ENCODE measurements at places on chromosomes 11 and 22. TPM values are rescaled to one million over a fixed set of nuclear protein-coding genes. Genes with fewer than 3 reads are reported as not detected.

DNA sequence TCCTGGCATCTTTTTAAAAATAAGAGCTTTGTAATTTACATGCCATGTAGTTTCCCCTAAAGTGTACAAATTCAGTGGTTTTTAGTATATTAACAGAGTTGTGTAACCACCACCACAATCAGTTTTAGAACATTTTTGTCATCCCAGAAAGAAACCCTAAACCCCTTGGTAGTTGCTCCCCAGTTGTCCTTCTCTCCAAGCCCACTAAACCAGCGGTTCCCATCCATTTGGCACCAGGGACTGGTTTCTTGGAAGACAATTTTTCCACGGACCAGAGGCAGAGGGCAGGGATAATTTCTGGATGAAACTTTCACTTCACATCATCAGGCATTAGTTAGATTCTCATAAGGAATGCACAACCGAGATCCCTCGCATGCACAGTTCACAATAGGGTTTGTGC lies 22.6 kb downstream of the CABIN1 start:
- peaks cover 22% of the 10 kb centered on the region for H3K4me1 ChIP-seq
- peaks cover 31% of the 10 kb centered on the region for H3K36me3 ChIP-seq
- no peaks in the 10 kb centered on the region for H3K27me3 ChIP-seq

The TSPAN18 gene
- 4.9 TPM for total RNA-seq

GRCh38 chr11:21896746-21897602 lies 295.9 kb upstream of the ANO5 start:
- H3K4me1 ChIP-seq: no peaks in the 10 kb centered on the region
- H3K27me3 ChIP-seq: no peaks in the 10 kb centered on the region
- no peak for DNase-seq
- H3K27ac ChIP-seq: no peak overlapping the region
- H3K4me3 ChIP-seq: no peak overlapping the region
- H3K36me3 ChIP-seq: no peaks in the 10 kb centered on the region

GRCh38 chr11:45278714-45279113 lies 7.4 kb downstream of the SYT13 start:
- H3K4me3 ChIP-seq: no peak overlapping the region
- H3K4me1 ChIP-seq: peaks cover 4% of the 10 kb centered on the region
- peaks cover 29% of the 10 kb centered on the region for H3K27me3 ChIP-seq

The DDB1 gene
- total RNA-seq: 168 TPM

The SCGB1C1 gene
- total RNA-seq: not detected

DNA sequence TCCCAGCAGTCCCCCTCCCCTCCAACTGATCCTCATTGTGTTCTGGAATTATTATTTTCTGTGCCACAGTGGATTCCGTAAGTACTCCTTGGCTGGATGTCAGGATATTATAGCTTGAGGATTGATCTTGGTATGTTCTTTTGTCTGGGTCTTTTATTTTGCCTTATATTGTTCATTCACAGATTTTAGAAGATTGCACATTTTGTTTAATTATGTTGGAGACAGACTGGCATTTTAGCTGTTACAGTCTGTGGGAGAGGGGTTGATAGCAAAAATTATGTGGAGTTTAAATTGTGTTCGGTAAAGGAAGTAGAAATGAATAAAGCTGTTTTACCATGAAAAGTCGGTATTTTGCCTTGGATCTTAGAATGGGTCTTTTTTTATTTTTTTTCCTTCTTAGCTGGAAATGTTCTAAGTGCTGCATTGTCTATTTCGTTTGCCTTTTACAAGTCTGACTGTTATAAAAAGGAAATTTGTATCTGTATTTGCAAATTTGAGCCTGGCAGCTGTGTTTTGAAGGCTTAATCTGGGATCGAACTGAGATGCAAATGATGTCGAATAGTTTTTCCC lies 141.9 kb upstream of the TTC12 start:
- H3K4me1 ChIP-seq: no peaks in the 10 kb centered on the region
- H3K4me3 ChIP-seq: no peak overlapping the region
- H3K36me3 ChIP-seq: no peaks in the 10 kb centered on the region
- no peak overlapping the region for H3K27ac ChIP-seq
- peaks cover 14% of the 10 kb centered on the region for H3K27me3 ChIP-seq

The KIRREL3 gene
- not detected for total RNA-seq

DNA sequence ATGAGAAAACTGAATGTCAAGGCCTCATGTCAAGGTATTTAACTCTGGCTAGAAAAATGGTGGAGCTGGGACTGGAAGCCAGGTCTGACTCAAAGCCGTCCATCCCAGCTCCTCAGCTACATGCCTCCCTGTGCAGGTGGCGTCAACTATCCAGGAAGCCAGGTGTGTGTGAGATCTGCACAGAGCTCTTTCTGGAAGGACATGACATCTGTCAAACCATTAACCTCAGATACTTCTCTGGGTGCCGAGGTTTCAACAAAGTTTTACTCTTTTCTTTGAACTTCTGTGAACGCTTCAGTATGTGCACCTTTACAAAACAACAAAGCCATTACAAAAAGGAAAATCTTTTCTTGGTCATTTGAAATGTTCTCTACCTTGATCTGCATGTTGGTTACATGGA lies 7.0 kb upstream of the CASTOR1 start:
- no peak for DNase-seq
- peaks cover 43% of the 10 kb centered on the region for H3K4me1 ChIP-seq
- H3K27me3 ChIP-seq: no peaks in the 10 kb centered on the region
- peak overlapping the region; percentile 36 for H3K4me3 ChIP-seq
- H3K36me3 ChIP-seq: peaks cover 37% of the 10 kb centered on the region

- no peak for DNase-seq
- H3K4me1 ChIP-seq: peaks cover 12% of the 10 kb centered on the region
- H3K27ac ChIP-seq: peak overlapping the region; percentile 64
These were observed 50.5 kb upstream of the PARVG start for GRCh38 chr22:44130076-44130711.

DNA sequence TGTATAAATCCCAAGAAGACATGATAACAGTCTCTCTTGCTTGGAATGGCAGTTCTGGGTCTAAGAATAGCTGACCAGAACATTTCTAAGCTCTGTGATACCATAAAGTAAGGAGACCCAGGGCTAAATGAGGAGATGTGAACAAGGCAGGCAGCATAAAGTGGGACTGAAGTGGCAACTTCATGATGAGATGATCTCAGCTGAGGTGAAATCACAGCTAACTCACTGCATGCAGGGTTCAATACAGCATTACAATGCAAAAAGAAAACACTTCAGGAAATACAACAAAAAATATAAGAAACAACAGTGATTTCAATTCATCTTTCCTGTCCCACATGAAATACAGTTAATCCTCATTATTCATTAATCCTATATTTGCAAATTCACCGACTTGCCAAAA lies 44.6 kb downstream of the MRE11 start:
- H3K27me3 ChIP-seq: no peaks in the 10 kb centered on the region
- no peak for DNase-seq
- H3K27ac ChIP-seq: no peak overlapping the region
- H3K4me1 ChIP-seq: no peaks in the 10 kb centered on the region
- H3K4me3 ChIP-seq: no peak overlapping the region

GRCh38 chr11:16985297-16985696 lies 28.9 kb downstream of the PLEKHA7 start:
- H3K27ac ChIP-seq: no peak overlapping the region
- no peak for DNase-seq
- H3K27me3 ChIP-seq: no peaks in the 10 kb centered on the region
- H3K4me1 ChIP-seq: peaks cover 22% of the 10 kb centered on the region
- H3K4me3 ChIP-seq: no peak overlapping the region

GRCh38 chr11:126464796-126465195 lies 109.3 kb downstream of the ST3GAL4 start:
- peaks cover 5% of the 10 kb centered on the region for H3K27me3 ChIP-seq
- no peak overlapping the region for H3K4me3 ChIP-seq
- H3K27ac ChIP-seq: peak overlapping the region; percentile 41
- no peak for DNase-seq
- no peaks in the 10 kb centered on the region for H3K36me3 ChIP-seq

The ZDHHC24 gene
- 22.1 TPM for total RNA-seq

- H3K4me3 ChIP-seq: no peak overlapping the region
- no peak overlapping the region for H3K27ac ChIP-seq
- no peak for DNase-seq
- H3K27me3 ChIP-seq: peaks cover 4% of the 10 kb centered on the region
These were observed 30.2 kb upstream of the SLC35C1 start for GRCh38 chr11:45774786-45775185.

- peaks cover 22% of the 10 kb centered on the region for H3K4me1 ChIP-seq
- no peak for DNase-seq
- no peak overlapping the region for H3K27ac ChIP-seq
These were observed 108.8 kb upstream of the CD44 start for GRCh38 chr11:35029979-35030682.

The GAB4 gene
- total RNA-seq: not detected

The ADSL gene
- total RNA-seq: 93.9 TPM

The SLC5A4 gene
- not detected for total RNA-seq

- H3K27ac ChIP-seq: no peak overlapping the region
- H3K27me3 ChIP-seq: peaks cover 33% of the 10 kb centered on the region
- no peaks in the 10 kb centered on the region for H3K36me3 ChIP-seq
- DNase-seq: no peak
These were observed 8.8 kb upstream of the SLC5A1 start for GRCh38 chr22:32034275-32034674.

The PARVA gene
- total RNA-seq: 0.65 TPM

The OR4S1 gene
- not detected for total RNA-seq

- no peak overlapping the region for H3K27ac ChIP-seq
- H3K36me3 ChIP-seq: no peaks in the 10 kb centered on the region
- no peak for DNase-seq
- H3K4me1 ChIP-seq: peaks cover 19% of the 10 kb centered on the region
- peaks cover 2% of the 10 kb centered on the region for H3K27me3 ChIP-seq
- H3K4me3 ChIP-seq: no peak overlapping the region
These were observed 62.6 kb upstream of the WNT7B start for GRCh38 chr22:46039535-46039934.

- no peak overlapping the region for H3K27ac ChIP-seq
- no peak overlapping the region for H3K4me3 ChIP-seq
- no peak for DNase-seq
- no peaks in the 10 kb centered on the region for H3K36me3 ChIP-seq
These were observed 448.0 kb downstream of the MIAT start for GRCh38 chr22:27105142-27106025.

The FAM83F gene
- total RNA-seq: 0.20 TPM

DNA sequence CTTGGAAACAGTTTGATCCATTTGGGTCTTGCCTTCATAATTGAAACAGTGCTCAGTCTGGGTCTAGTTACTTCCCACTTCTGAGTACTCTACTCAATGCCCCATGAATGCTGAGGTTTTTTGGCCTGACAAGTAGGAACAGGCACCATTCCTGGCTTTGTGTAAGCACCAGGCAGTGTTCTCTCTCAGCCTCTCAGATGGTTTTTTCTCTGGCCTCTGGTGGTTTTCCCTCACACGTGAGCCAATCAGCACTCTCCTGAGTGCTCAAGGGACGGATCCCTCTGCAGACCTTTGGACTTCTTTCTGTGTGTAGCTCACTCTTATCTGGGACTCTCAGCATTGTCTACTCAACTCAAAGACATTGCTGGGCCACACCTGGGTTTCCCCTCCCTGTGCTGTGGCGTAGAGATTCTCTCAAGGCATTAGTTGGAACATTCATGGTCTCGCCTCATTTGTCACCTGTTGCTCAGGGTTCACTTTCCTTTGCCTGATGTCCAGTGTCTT lies 21.3 kb downstream of the SIK2 start:
- H3K4me1 ChIP-seq: no peaks in the 10 kb centered on the region
- H3K27ac ChIP-seq: no peak overlapping the region
- peaks cover 43% of the 10 kb centered on the region for H3K36me3 ChIP-seq
- DNase-seq: no peak
- no peaks in the 10 kb centered on the region for H3K27me3 ChIP-seq
- no peak overlapping the region for H3K4me3 ChIP-seq

- no peak overlapping the region for H3K27ac ChIP-seq
- H3K27me3 ChIP-seq: peaks cover 72% of the 10 kb centered on the region
- no peak for DNase-seq
- H3K4me1 ChIP-seq: peaks cover 18% of the 10 kb centered on the region
These were observed 5.1 kb downstream of the SCN4B start for GRCh38 chr11:118147502-118147901.

GRCh38 chr11:118641397-118642019 lies 34.1 kb downstream of the PHLDB1 start:
- H3K27me3 ChIP-seq: no peaks in the 10 kb centered on the region
- no peak overlapping the region for H3K4me3 ChIP-seq
- no peaks in the 10 kb centered on the region for H3K36me3 ChIP-seq

The ZNF280B gene
- 2.4 TPM for total RNA-seq

GRCh38 chr11:23236826-23237555 lies 376.7 kb upstream of the CCDC179 start:
- DNase-seq: no peak
- H3K27me3 ChIP-seq: no peaks in the 10 kb centered on the region
- no peak overlapping the region for H3K4me3 ChIP-seq
- H3K36me3 ChIP-seq: no peaks in the 10 kb centered on the region

DNA sequence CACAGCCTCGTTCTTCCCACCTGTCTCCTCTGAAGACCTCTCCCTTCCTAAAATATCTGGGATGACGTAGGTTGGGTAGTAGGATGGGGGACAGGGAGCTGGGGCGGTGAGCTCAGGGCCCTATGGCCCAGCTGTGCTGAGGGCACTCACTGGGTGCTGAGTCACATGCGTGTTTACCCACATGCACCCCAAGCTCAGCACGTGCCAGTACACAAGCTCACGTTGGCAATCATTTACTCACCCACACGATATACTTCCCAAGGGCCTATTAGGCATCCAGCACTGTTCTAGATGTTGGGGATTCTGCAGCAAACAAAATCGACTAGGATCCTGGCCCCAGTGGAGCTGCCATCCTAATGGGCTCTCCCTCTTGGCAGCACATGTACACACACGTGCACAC lies 28.7 kb downstream of the ARAP1 start:
- no peak overlapping the region for H3K4me3 ChIP-seq
- H3K4me1 ChIP-seq: peaks cover 32% of the 10 kb centered on the region
- no peak for DNase-seq
- H3K27ac ChIP-seq: peak overlapping the region; percentile 70

- no peak overlapping the region for H3K4me3 ChIP-seq
- H3K36me3 ChIP-seq: no peaks in the 10 kb centered on the region
- peaks cover 15% of the 10 kb centered on the region for H3K4me1 ChIP-seq
- H3K27ac ChIP-seq: no peak overlapping the region
- H3K27me3 ChIP-seq: peaks cover 7% of the 10 kb centered on the region
These were observed 11.9 kb upstream of the MRPL11 start for GRCh38 chr11:66450560-66450959.

GRCh38 chr11:65184146-65184545 lies 2.4 kb downstream of the CAPN1 start:
- H3K27ac ChIP-seq: no peak overlapping the region
- peaks cover 4% of the 10 kb centered on the region for H3K27me3 ChIP-seq
- H3K4me1 ChIP-seq: peaks cover 17% of the 10 kb centered on the region
- no peak for DNase-seq
- no peak overlapping the region for H3K4me3 ChIP-seq

DNA sequence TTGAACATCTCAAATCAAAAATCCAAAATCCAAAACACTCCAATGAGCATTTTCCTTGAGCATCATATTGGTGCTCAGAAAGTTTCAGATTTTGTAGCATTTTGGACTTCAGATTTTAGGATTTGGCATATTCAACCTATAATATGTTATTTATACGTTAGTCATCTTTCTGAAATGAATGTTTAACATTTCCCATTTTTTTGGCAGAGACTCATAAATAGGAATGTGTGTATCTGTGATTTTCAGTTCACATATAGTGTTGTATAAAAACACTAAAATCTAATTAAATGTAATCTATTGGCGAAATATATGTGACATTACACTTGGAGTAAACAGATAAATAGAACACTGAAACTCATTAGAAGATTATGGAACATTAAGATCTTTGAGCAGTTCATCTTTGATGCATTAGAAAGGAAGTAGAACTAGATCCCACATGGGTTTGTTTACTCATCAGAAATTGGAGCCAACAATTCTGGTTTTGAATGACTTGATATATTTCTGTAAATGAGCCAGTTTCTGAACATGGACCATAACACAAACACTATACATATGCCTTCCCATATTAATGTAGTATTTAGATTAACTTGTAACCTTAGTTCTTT lies 153.1 kb downstream of the UVRAG start:
- no peak overlapping the region for H3K4me3 ChIP-seq
- no peak for DNase-seq
- peaks cover 4% of the 10 kb centered on the region for H3K4me1 ChIP-seq
- H3K27me3 ChIP-seq: no peaks in the 10 kb centered on the region

The GNAZ gene
- 0.22 TPM for total RNA-seq

The SEZ6L gene
- not detected for total RNA-seq

The SPDYC gene
- not detected for total RNA-seq
